ENCODE measurements at places on chromosomes 13 and 19.

GRCh38 chr13:58573743-58574142 is 942.2 kb downstream of the PCDH17 start:
- no peak for DNase-seq

DNA sequence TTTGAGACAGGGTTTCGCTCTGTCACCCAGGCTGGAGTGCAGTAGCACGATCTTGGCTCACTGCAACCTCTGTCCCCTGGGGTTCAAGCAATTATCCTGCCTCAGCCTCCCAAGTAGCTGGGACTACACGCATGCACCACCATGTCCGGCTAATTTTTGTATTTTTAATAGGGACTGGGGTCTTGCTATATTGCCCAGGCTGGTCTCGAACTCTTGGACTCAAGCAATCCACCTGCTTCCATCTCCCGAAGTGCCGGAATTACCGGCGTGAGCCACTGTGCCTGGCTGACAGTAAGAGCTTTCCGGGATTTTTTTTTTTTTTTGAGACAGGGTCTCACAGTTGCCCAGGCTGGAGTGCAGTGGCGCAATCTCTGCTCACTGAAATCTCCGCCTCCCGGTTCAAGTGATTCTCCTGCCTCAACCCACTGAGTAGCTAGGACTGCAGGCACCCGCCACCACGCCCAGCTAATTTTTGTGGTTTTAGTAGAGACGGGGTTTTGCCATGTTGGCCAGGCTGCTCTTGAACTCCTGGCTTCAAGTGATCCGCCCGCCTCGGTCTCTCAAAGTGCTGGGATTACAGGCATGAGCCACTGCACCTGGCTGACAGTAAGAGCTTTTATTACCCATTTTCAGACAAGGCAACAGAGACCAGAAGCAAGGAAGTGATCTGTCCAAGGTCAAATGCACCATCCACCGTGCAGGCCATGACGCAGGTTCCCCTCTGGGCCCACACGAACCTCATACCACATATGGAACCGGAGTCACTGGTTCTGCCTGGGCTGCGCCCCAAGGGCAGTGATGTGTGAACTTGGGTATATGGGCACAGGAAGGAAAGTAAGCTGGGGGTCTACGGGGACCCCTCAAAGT is 21.0 kb downstream of the RFX1 start:
- no peak for DNase-seq

- no peak for DNase-seq
Observed at GRCh38 chr13:36515466-36515865, 83.2 kb downstream of the CCNA1 start.

- DNase-seq, result no peak
Observed at GRCh38 chr13:28582892-28583240, 76.1 kb upstream of the POMP start.

GRCh38 chr13:48210178-48210577 is 22.8 kb upstream of the ITM2B start:
- no peak for DNase-seq
